ENCODE measurements at places on chromosomes 5 and 9. TPM values are rescaled to one million over a fixed set of nuclear protein-coding genes. Genes with fewer than 3 reads are reported as not detected.

Gene OLFML2A
- total RNA-seq: 60.0 TPM

Gene IFNK
- total RNA-seq: not detected

Gene ZDHHC11
- 1.8 TPM for total RNA-seq

DNA sequence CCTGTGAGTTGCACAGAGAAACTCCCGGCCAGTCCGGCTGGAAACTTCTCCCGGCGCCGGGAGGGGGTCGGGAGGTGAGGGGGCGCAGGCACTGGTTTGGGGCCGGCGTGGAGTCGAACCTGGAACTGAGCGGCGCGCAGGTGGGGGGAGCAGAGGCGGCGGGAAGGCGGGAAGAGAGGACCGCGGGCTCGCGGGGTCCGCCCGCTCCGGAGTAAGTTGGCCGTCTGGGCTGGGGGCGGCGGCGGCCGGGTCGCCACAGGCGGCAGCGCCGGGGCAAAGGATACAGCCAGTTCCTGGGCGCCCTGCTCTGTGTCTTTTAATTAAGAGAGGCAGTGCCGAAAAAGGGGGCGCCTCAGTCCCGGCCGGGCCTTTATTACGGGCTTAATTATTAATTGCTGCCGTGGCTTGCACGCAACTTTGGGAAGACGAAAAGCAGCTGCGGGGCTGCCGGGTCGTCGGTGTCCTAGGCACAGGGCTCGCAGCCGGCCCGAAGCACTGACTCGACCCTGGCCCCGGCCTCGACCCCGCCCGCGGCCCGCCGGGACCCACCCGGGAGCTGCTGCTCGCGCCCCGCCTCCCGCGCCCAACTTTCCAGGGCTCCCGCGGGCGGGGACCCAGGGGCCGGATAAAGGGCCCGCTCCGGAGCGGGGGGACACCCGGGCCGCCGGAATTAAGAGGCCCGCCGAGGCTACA lies 1.1 kb downstream of the NTNG2 start:
- DNase-seq: no peak
- no peak overlapping the region for H3K27ac ChIP-seq
- peaks cover 93% of the 10 kb centered on the region for H3K27me3 ChIP-seq
- no peaks in the 10 kb centered on the region for H3K36me3 ChIP-seq

- H3K4me1 ChIP-seq: no peaks in the 10 kb centered on the region
- no peaks in the 10 kb centered on the region for H3K27me3 ChIP-seq
- H3K4me3 ChIP-seq: no peak overlapping the region
- H3K27ac ChIP-seq: no peak overlapping the region
These were observed 98.3 kb upstream of the FBN2 start for GRCh38 chr5:128636361-128636760.
